GM12891 (cell line): ENCODE measurements at places on chromosomes 5 and 9.

GRCh38 chr9:69412741-69413150 is 87.7 kb downstream of the ENTREP1 start:
- DNase-seq = no peak

DNA sequence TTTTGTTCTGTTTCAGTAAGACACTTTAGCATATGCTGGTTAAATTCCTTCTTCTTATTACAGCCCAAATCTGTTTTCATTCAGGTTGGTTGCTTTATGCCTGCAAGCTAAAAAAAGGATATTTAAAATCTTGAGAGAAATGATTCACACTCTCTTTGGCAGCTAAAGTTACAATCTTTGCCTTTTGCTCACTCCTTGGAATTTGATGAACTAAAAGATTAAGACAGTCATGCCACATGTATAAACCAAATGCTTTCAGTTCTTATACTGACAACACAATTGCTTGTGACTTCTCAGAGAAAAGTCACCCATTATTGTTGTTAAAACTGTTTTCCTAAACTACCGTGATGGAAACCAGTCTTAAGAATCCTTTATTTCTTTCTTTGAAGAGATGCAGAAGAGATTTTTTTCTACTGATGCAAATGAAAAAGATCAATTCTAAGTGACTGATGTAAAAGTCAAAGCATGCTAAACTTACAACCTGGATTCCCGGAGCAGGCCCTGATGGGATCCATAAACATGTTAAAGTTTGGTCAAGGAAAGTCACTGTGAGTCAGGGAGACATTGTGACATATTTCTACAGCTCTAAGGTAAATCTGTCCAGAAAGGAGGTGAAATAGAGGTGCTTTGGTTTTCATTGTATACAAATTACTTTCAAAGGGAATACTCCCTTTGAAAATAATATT is 144.2 kb upstream of the CDH10 start:
- no peak for DNase-seq

GRCh38 chr5:91797576-91797975 is 414.5 kb upstream of the ARRDC3 start:
- DNase-seq = no peak

- no peak for DNase-seq
Observed at GRCh38 chr9:6566409-6567139, 79.0 kb downstream of the GLDC start.

DNA sequence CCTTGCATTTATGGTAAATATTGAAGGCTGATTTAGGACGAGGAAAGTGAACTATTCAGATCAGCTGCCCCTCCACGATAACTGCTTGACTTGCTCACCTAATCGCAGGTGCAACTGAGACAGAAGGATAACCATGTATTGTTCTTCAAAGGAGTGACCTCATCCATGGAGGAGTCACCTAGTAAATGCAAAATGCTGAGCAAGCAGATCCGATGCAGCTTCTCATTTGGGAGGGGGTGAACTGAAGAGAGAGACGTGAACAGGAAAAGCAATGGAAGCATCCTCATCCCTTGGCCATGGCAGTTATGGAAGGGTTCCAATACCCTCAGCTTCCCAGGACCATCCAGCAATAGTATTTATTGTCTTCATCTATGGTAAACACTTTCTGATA is 47.5 kb downstream of the RASGRF2 start:
- no peak for DNase-seq

- DNase-seq = peak; percentile 39
Observed at GRCh38 chr9:72280913-72281500, 84.0 kb downstream of the ZFAND5 start.

- DNase-seq = no peak
Observed at GRCh38 chr5:75091597-75091996, 39.2 kb upstream of the GCNT4 start.

DNA sequence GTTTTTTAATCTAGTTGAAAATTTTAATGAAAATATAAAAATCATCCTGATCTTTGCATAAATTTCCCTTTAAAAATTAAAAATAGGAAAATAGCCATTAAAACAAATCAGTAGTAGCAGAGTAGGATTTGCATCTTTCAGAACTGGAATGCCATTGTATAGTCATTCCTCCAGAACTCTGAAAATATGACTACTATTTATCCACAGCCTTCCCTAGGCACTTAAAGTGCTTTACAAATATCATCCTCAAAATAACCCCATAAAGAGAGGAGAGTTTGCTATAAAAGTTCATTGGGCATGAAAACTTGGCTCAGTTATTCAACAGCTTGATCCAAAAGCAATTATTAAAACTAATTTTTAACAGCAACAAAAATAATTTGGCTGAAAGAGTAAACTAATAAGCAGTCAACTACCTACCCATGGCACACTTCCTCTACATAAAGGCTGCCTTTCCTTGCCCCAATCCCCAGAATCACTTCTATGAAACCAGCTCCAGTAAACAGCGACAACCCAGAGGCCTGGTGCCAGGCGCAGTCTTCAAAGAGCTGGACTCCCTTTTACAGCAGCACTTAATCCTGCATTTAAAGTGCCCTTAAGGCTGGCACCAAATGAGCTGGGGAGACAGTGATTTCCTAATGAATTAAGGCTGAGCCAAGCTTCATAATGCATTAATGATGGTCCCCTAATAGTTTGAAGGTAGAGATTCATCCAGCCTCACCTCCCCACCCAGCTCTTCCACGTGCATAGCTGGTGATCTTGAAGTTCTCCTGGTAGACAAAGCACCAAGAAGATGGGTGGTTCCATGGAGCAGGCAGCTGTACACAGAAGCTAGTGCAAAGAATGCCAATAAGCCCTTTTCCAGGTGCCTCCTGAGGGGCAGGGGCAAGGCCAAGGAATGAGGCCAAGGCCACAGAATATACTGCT is 36.1 kb downstream of the LHFPL2 start:
- DNase-seq = no peak

DNA sequence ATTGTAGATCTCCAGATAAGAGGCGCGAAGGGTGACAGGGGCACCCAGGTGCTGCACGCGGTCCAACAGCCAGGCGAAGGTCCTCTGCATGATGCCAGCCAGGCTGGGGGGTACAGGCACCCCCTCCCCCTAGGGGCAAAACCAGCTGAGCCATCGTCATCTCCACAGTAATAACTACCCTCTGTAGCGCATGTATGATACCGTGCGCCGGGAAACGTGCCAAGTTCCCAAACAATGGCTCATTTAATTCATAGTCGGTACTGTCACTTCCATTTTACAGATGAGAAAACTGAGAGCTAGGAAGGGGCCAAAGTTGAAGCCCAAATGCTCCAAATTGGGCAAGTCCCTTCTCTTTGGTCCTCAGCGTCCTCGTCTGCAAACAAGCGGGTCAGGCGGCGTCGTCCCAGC is 1.5 kb downstream of the KIF12 start:
- no peak for DNase-seq

- DNase-seq = no peak
Observed at GRCh38 chr9:114263853-114264510, 58.9 kb upstream of the ORM1 start.

- no peak for DNase-seq
Observed at GRCh38 chr9:126668058-126668457, 54.3 kb downstream of the LMX1B start.

DNA sequence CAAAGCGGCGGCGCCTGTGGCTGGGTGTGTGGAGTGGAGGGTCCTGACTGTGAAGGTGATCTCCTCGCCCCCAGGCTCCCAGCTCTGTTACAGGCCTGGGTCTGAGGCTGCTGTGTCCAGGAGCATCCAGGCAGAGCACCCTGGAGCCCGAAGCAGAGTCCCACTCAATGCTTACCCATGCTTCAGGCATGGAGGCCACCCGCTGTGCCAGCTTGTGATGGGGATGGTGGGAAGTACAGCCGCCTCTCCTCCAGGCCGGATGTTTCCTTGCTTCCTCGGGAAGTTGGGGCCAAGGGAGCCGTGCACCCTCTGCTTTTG is 255.9 kb upstream of the IRX1 start:
- no peak for DNase-seq

- DNase-seq = no peak
Observed at GRCh38 chr9:82781921-82782392, 281.0 kb downstream of the RASEF start.

GRCh38 chr5:171635561-171636245 is 149.9 kb upstream of the SMIM23 start:
- no peak for DNase-seq

DNA sequence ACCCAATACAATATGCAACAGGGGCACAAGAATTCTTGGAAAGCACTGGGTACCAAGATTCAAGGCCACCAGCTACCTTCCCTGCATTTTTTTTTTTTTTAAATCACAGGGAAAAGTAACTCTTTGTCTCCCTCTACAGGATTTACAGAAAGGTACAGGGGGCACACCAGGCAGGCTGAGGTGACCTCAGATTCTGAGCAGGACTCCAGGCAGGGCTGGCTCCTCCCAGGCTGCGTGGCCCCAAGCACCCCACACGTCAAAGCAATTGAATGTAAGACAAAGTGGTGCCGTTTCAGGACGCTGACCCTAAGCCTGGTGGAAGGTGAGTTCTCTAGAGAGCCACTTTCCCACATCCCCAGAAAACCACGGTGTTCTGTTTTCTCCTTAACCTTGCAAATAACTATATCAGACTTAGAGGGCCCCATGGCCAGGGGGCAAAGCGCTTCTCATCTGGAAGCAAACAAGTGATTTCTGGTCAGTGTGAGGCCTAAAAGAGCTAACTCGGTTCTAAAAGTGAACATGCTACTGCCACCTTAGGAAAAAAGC is 222.6 kb downstream of the ROR2 start:
- peak; percentile 66 for DNase-seq

DNA sequence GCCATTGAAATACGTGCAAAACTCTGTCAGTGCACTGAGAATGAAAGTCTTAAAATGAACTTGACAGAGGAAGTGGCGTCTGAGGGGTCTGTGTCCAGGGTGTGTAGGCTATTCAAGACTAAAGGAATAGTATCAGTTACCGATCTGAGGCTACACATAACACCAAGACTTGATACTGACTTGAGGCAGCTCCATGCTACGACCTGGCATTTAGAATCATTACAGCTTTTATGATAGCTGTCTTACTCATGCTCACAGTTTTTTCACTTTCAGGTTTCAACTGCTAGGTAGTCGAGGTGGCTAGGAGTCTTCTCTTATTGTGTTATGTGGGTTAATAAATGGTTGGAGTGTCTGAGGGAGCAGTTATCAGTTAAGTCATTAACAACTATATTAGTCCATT is 92.8 kb upstream of the SLCO6A1 start:
- DNase-seq = no peak

- DNase-seq = no peak
Observed at GRCh38 chr5:61881821-61882487, 424.1 kb upstream of the KIF2A start.

DNA sequence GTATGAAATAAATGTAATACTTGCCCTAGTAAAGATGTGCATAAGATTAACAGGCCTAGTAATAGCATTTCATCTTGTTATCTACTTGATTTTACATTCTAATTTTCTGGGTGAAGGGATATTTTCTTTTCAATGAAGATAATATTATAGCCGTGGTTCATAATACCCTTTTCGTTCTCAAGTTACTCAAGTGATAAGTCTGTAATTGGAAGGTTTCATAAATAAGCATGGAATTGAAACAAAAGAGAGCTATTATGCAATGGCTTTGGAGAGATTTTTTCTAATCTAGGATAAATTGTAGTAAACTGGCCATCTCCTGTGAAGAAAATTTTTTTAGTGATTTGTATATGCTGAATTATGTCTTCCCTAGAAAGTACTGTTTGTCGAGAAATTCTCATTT is 19.0 kb downstream of the NAA35 start:
- no peak for DNase-seq

DNA sequence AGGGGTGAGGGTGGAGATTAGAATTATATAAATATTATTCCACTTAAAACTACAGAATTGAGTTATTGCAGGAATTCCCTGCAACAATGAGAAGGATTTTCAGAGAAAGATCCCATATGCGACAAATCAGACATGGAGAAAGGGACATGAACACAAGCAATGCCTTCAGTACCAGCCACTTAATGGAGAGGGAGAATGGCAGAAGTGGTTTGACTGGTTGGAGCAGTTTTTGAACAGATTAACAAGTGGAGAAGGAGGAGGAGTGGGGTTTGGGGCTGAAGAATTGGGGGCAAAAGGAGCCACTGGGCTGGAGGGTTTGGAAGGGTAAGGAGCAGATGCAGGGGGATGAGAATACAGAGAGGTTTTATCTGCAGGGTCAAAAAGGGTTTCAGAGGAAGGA is 620.9 kb upstream of the PTPRD start:
- DNase-seq = no peak

DNA sequence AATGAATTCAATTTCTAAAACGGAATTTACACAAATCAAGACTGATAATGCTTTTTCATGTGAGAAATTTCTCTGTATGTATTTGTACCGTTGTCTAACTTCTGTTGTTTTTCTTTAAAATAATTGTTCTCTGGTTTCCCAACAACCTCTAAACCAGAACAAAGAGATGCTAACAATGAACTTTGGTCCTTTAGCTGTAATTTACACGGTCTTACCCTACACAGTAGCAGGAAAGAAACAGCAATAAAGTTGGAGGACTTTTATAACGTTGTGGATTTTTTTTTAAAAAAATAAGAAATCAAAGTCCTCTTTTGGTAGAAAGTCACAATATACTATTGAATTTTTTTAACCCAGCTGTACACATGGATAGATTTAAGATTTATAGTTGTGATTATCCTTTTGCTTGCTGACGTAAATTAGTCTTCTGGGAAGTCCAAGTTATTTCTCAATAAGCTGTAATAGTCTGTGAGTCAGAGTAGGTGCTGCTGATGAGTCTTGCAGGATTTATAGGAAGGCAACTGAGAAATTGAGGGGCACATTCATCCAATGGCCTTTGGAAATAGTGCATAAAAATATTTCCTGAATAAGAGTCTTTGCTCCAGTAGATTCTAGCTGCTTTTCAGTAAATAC is 76.8 kb upstream of the PCSK1 start:
- DNase-seq = no peak

- DNase-seq = no peak
Observed at GRCh38 chr9:117092582-117092981, 322.3 kb downstream of the ASTN2 start.

DNA sequence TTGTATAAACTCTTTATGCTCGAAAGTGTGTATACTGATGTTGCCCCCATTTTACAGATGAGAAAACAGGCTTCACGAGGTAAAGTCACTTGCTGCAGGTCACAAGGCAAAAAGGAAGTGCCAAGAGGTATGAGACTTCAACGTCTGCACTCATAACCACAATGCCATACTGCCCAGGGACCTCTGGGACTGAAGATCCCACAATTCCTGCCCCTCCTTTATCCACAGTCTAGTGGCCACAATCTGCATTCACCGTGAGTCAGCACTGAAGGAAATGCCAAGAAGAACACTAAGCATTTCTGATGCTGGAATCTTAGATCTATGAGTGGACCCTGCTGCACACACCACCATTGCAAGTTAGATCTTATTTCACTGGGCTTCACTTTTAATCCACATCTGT is 37.3 kb downstream of the MED27 start:
- no peak for DNase-seq

GRCh38 chr5:91154338-91154737 is 228.8 kb downstream of the ARRDC3 start:
- no peak for DNase-seq

DNA sequence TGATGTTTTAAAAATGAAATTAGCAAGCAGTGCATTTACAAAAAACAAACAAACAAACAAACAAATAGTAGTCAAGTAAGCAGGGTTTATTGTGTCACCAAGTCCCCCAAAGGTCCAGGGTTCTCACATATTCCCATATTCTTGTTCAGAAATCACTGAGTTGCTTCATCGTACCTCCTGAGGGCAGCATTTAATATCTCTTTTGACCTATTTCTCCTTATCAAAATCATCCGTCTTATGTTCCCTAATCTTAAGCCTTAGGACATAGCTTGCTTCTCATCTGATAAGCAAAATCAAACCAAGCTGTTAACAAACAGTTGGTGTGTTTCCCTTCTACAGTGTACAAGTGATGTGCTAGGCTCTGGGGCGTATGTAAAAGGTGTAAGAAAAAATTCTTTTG is 109.5 kb upstream of the MAN2A1 start:
- no peak for DNase-seq
